NCI-H69 (cell line): ENCODE measurements at places on chromosomes 16 and 17.

DNA sequence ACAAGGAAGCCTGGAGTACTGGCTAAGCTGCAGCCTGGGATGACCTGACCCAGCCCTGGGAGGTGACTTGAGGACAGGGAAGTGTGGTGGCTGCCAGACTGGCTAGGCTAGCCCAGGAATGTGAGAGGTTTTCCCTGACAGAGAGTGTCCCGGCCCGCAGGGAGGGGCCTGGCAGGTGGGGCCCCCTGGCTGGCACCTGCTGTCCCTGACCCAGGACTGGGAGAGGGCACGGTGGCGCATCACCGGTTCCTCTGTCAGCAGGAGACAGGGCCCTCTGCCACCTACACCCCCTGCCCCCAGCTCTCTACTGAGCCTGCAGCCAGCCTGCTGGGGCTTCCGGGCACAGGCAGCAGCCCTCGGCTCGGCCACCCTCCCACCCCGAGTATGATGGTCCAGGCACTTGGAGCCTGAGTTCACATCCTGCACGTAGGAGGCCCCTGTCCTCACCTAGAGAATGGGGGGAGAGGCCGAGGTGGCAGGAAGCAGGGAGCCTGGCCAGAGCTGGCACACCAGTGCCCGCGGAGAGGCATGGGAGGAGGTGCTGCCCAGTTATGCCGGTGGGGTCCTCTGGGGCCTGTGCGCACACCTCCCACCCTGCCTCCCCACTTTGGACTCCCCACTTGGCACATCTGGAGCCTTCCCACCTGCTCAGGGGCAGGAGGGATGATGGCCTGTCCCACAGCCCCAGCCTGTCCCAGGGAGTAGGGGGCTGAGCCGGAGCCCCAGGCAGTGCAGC is 528 bp downstream of the PRSS27 start:
- no peak for DNase-seq

DNA sequence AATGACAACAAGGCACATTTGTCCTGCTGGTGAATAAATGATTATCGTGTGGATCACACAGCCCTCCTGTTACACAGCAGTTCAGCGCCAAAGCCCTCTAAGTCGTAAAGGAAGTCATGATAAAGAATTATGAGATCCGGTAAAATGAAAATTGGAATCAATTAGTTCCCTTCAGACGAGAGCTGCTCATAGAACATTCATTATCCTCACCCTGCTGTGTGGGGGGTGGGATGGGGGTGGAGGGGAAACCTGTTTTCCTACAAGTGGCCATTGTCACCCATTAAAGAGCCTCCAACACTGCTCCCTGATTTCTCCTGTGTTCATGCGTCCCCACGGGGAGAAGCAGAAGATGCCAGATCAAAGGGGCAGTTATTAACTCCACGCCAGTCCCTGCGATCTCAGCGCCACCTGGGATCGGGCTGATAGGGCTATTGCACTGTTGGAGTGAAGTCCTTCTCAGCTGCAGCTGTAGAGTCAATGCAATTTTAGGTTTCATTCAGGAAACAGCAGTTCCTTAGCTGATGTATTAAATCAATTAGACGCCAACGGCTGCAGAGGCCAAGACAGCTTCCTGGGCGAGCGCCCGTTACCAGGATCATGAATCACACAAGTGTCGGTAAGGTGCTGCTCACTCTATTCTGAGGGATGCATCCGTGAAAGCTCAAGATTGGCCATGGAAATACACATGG is 19.2 kb upstream of the CACNG4 start:
- peak; percentile 60 for DNase-seq

DNA sequence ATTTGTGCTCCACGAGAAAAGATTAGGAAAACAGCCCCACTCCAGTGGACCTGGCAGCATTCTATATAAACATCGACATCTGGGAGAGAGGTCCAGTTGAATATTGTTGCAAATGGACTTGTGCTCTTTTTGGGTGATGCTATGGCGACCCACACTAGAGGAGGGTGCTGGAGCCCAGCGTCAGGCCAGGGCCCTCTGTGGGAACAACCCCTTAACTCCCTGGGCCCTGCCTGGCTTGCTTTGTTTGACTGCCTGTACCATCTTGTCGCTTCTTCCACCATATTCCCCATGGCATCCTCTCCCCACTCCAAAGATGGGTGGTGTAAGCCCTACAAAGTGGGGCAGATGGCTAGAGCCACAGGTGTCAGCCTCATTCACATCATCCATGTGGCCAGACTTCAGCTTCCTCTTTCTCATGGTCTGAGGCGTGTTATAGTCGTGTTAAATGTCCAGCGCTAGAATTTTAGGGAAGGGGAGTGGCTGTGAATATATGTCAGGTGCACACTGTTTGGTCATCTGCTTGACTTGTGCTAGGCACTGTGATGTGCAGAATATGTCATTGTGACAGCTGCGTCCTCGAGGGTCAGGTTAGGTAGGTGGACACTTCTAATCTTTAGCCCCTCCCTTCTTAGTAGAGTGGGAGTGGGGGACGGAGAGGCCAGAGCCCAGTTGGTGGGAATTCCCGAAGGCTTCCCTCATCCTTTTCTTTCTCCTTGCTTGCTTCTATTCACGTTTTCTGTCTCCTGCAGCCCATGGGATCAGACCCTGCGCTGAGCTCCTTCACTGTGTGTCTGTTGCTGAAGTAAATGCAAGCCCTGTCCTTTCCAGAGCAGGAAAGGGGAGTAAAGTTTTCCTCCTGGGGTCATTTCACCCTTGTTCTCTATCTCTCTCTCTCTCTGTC is 49.8 kb downstream of the MPRIP start:
- no peak for DNase-seq

DNA sequence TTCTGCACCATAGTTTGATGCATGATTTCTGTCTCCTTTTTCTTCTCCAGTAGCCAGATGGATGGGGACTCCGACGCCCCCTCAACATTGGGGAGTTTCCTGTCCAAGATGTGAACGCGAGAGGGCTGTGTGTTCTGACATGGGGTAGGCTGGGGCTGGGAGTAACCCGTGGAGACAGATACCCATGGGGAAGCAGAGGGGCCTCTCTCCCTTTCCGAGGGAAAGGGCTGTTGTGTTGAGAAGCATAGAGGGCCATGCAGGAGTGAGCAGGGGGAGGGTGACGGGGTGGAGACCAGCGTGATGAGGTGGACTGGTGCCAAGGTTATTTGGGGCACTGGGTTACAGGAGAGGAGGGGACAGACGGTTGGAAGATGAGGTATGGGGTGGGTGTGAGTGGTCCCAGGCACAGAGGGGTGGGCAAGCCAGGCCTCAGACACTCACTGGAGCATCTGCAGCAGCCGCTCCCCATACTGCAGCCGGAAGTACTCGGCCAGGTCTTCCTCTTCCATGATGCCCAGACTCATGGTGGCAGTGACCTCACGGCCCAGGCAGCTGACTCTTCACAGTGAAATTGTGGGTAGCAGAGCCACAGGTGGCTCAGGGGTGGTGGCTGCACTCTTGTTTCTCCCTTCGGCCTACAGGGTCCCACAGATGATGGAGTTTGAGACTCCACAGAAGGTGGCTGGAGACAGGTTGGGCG is 400 bp downstream of the CCDC42 start:
- no peak for DNase-seq

GRCh38 chr17:75832164-75832651 is 12.0 kb downstream of the UNC13D start:
- no peak for DNase-seq

GRCh38 chr16:74092336-74092735 is 204.3 kb upstream of the PSMD7 start:
- DNase-seq: no peak

- peak; percentile 11 for DNase-seq
Observed at GRCh38 chr16:54817432-54817831, 113.2 kb upstream of the IRX5 start.

DNA sequence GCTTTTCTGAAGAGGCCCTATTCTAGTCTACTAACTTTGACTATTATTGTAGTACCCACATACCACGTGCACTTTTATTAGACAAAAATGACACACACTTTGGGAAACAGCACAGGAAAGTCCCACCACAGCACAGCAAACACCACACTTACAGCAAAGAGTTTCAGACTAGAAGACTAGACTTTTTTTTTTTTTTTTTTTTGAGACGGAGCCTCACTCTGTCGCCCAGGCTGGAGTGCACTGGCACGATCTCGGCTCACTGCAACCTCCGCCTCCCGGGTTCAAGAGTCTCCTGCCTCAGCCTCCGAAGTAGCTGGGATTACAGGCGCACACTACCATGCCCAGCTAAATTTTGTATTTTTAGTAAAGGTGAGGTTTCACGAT is 20.1 kb downstream of the YWHAE start:
- DNase-seq: no peak

DNA sequence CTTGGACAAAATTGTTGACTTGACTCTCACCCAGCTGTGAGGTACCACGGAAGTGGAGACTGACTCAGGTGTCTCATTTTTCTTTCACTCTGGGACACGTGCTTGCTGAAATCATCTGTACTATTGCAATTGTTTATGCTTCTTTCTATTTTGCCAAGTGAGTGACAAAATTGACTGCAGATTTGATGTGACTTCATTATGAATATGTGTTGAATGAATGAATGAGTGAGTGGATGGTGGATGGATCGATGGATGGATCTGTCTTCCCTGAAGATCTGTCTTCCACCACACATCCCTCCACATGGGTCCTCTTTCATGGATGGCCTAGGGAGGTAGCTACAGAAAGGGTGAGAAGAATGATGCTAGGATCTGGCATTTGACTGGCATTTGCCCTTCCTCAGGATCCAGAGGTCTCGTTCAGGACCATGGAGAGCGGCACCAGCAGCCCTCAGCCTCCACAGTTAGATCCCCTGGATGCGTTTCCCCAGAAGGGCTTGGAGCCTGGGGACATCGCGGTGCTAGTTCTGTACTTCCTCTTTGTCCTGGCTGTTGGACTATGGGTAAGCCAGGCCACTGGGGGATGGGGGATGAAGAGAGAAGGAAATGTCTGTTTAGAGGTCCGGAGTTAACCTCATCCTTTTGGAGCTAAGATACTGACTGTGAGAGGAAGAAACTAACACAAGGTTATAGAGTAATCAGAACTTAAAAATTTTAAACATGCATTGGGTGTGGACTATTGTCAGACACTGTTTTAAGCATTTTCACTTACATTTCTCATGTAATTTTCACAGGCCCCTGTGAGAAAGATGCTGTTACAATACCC is 12.7 kb downstream of the SLC5A11 start:
- DNase-seq: no peak

- DNase-seq: peak; percentile 81
Observed at GRCh38 chr17:31488264-31488981, 96.9 kb downstream of the RAB11FIP4 start.

DNA sequence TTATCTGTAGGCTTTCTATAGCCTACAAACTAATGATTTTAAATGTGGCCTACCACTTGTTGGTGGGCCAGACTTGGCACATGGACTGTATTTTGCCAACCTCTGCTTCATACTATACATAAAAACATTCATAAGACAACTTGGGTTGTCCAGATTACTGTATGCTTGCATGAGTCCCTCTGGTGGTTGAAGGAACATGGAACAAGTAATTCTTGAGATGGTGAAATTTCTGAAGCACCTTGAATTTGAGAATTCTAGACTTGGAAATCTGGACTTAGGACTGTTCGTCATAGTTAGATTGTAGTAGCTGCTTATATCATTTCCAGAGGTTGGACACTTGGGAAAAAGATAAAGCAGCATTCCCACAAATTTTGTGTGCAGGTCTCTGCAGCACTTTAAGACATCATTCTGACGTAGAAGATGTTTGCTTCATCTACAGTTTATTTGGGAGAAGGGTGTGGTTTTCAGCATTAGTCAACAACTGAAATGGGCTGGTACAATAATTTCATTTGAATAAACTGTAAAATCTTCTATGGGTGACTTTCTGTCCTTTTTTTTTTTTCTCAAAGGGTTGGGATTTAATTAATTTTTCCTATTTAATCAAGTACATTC is 31.2 kb downstream of the NFATC3 start:
- DNase-seq: peak; percentile 9

GRCh38 chr16:29009050-29009837 is 24.4 kb downstream of the LAT start:
- DNase-seq: no peak

DNA sequence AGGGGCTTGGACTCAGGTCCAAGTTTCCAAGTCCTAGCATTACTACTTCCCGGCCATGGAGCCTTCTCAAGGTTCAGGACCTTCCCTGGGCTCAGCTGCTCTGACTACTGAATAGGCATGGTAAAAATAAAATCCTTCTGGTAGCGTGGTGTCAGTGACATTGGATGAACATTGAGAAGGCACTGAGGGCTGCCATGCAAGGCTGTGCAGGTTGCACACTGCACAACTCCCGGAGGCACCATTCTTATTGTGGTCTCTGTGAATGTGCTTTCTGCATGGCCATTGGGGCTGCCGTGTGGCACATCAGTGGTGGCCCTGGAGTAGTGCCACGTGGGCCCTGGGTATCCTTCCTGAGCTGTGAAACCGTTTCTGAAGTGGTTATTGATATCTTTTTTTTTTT is 250.2 kb upstream of the CIBAR2 start:
- no peak for DNase-seq

- DNase-seq: no peak
Observed at GRCh38 chr16:67141391-67141790, 9.4 kb downstream of the B3GNT9 start.

DNA sequence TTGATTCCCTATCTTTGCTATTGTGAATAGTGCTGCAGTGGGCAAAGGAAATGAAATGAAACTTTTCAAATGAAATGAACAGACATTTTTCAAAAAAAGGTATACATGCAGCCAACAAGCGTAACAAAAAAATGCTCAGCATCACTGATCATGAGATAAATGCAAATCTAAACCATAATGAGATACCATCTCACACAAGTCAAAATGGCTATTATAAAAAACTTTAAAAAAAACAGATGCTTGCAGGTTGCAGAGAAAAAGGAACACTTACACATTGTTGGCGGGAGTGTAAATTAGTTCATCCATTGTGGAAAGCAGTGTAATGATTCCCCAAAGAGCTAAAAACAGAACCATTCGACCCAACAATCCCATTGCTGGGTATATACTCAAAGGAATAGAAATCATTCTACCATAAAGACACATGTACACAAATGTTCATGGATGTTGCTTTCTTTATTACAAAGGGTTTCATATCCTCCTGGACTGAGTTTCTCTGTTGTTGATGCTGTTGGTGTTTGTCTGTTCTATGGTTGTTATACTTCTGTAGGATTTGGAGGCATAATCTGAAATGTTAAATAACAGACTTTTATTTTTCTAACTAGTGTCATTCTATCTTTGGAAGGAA is 99.3 kb upstream of the SOX9 start:
- no peak for DNase-seq

DNA sequence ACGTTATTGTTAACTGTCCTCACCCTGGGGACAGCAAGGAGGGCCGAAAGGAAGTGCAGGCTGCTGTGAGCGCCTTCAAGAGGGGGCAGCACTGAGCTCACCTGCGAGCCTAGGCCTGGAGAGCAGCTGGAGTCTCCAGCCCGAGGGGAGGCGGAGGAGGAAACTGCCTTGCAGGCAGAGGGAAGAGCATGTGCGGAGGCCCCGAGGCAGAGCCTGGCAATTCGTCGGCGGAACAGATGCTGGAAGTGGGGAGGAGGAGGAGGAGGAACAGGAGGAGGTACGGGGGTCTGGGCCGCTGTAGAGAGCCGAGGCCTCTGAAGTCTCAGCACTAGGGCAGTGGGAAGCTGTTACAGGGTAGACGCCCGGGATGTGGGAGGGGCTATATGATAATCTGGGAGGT is 49.6 kb upstream of the PLCG2 start:
- peak; percentile 34 for DNase-seq
